Astrocyte (in vitro differentiated cells and primary cell): ENCODE measurements at places on chromosomes 1 and 21.

- no peak for DNase-seq
Measured at GRCh38 chr1:73778471-73778870, 419.5 kb downstream of the LRRIQ3 start.

DNA sequence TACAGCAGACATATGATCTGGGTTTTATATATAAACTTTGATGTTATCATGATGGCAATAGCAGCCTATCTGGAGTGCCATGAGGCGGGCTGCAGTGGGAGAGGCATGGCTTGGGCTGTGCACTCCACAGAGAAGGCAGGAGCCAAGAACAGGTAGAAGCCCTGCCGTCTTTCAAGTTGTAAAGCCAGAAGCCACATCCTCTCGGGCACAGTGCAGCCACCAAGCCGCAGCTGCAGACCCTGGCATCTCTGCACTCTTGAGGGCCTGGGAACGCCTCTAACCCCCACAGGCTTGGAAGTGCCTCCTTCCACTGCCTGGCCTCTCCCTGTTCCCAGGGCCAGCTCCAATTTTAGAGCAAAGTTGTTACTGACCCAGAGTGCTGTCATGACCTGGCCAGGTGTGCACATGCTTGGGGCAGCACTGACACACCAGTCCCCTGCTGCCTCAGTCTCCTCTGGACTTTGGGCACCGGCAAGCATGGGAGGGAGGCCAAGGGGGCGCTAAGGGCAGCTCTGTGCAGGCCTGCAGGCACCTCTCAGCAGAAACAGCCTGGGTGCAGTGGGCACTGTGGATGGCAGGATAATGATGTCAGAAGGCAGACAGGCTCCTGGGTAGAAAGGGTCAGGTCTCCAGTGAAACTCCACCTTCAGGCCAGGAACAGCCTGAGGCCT, 1619.8 kb upstream of the PRMT6 start:
- DNase-seq, result no peak

DNA sequence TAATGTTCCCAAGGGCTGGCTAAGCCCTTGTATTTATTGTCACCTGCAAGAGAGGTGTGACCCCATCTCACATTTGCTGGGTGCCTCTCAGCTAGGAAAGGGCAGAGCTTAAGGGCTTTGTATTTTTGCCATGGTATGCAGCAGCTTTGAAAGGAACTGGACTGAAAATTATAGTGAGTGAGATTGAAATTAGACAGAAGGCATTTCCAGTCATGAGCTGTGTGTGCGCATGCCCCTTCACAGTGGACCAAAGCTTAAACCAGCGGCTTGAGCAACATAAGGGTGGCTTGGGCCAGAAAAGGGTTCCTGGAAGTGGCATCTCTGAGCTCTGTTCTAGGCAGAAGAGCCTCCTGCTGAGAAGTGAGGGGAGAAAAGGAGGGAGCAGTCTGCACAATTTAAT, 19.8 kb downstream of the MYOG start:
- DNase-seq, result no peak

DNA sequence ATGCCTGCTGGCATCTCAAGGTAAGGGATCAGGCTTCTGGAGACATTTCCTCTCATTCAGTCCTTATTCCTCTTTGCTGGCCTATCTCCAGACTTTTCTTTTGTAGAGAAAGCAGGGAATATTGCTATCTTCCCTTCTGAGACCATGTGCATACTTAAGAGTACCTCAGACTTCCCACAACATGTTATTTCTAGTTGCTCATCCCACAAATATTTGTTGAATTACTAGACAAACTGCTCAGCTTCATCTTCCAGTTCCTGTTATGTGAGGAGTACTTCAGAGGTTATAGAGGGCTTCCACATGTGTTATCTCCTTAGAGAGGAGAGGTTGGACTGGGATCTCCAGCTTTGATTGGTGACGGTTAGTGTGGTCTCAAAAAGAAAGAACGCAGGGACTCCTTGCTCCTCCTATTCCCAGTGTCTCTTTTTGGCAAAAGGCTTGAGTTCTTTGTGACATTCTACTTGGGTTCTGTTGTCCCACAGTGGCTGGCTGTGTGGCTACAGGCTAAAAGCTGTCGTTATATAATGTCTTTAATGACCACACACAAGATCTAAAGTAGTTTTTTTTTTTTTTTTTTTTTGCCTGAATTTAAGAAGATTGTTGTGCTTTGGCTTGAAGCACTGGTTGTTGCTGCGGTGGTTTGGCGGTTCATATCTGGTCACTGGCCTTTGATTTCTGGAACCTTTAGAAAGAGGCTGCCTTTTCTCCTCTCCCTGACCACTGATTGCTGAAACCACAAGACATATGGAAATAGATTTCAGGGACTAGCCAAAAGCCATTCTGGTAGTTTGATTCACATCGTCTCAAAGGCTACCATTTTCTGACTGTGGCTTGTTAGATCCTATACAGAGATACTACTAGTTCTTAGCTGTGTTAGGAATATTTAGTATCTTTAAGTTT, 78.7 kb downstream of the FGGY start:
- DNase-seq, result peak; percentile 100

- DNase-seq, result no peak
Measured at GRCh38 chr21:33025489-33026442, at the start of gene OLIG2. Gene OLIG2, plus strand, starts transcription at chr21:33025935. Its CDS starts 928 bp downstream, at chr21:33026863.

DNA sequence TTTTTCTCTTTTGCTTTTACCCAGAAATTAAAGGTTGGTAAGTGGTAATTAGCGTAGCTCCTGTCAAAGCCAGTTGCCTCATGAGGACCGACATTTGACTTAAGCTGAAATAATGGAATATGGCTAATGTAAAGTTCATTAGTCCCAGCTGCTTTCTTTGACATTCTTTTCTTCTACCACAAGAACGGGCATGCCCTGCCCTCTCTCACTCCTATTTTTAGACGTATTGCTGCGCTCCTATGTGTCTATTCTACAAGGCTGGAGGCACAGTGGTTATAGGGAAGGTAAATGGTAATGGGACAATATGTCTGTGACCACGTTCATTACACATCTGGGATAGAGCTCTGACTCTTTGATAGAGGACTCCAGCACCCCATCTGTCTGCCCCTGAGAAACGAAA, 6.8 kb downstream of the CORT start:
- DNase-seq, result no peak

DNA sequence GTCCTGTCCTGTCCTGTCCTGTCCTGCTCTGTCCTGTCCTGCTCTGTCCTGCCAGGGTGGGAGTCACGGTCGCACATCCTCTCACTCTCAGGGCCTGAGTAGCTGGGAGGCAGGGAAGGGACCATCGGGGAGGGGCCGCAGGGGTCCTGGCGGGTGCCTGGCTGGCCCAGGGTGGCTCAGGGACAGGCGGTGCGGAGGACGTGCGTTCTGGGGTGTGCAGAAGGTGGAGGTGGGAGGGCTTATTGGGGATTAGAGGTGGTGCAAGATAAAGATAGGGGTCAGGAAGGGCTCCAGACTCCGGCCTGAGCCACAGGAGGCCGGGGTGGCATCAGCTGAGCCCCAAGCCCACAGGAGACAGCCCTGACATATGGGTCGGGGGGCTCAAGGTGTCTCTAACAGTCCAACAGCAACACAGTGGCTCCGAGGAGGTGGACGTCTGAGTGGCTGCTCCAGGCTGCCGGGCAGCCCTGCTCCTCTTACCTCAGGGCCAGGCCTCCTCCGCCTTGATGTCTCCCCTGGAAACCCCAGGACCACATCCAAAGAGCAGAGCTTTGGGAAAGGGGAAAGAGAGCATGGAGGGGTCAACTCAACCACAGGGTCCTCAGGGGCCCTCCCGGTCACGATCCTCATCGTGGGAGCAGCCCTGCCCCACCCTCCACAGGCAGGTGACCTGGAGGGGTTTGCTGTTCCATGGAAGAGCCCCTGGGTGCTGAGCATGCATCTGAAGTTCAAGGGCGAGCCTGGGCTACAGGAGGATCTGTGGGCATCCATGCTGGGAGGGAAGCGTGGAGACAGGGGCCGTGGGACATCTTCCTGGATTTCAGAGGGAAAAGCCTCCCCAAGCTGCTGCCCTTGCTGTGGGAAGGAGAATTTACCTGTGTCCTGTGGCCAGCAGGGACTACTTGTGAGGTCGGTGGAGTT, 39.6 kb upstream of the ADARB1 start:
- DNase-seq, result no peak

DNA sequence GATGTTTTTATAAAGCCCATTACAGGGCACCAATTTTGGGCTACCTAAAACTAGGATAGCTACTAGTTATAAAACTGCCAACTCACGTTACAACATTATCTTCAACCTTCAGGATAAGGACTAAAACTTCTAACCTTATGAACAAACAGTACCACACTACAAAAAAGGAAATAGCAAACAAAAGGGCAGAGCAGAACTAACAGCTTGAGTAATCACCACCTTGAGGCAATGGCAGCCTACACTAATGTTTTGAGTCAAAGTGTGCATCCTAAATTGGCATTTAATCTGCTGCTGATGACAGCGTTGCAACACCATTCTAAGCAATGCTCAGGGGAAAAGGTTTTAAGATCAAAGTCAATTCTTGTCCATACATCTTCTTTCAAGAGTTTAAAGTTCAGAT, 27.2 kb downstream of the PTP4A2 start:
- DNase-seq, result no peak

- peak; percentile 68 for DNase-seq
Measured at GRCh38 chr1:56798053-56798471, 21.1 kb downstream of the FYB2 start.

DNA sequence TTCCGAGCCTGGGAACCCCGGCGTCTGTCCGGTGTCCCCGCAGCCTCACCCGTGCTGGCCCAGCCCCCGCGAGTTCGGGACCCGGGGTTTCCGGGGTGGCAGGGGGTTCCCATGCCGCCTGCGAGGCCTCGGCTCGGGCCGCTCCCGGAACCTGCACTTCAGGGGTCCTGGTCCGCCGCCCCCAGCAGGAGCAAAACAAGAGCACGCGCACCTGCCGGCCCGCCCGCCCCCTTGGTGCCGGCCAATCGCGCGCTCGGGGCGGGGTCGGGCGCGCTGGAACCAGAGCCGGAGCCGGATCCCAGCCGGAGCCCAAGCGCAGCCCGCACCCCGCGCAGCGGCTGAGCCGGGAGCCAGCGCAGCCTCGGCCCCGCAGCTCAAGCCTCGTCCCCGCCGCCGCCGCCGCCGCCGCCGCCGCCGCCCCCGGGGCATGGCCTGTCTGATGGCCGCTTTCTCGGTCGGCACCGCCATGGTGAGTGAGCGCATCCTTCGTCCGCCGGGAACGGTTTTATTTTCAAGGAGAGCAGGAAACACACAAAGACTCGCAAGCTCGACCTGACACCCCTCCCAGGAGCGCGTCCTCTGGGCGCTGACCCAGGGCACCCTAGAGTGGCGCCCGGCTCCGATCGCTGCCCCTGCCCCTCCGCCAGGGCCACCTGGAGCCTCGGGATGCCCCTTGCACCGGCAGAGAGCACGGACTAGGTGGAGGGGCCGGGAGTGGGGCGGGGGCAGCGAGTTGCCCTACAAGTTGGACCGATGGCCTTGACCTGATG, at the start of gene ABCG1:
TSS of gene ABCG1 (plus strand) at position 305 of the 770 bp plus-strand sequence. CDS start at position 428, 123 bp downstream.
- DNase-seq, result no peak

GRCh38 chr1:32972814-32973428, 8.3 kb upstream of the RNF19B start:
- DNase-seq, result peak; percentile 52

DNA sequence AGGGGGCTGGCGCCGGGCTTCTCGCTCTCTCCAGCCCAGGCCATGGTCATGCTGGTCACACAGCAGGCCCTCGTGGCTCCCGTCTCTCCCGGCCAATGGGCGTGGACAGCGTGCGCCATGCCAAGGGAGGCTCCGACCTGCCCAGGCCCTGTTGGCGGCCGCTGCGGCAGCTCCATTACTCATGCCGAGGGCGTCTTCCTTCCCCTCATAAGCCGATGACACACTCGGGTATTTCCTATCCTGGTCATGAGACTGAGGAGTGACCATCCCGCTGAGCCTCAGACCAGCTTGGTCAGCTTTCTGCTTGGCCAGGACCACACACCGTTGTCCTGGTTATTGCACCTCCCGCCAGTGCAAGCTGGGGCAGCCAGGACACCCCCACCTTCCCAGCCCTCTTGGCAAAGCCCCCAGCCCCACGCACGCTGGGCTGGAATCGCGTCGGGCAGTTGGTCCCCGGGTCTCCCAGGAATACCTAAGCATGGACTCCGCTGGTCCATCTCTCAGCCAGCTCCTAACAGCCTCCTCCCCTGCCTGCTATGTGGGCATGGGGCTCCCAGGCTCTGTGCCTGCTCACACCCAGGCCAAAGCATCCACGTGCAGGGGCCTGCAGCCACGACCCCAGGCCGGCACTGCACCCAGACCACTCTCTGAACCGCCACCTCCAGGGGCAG, 49.8 kb downstream of the ARHGEF16 start:
- peak; percentile 89 for DNase-seq

DNA sequence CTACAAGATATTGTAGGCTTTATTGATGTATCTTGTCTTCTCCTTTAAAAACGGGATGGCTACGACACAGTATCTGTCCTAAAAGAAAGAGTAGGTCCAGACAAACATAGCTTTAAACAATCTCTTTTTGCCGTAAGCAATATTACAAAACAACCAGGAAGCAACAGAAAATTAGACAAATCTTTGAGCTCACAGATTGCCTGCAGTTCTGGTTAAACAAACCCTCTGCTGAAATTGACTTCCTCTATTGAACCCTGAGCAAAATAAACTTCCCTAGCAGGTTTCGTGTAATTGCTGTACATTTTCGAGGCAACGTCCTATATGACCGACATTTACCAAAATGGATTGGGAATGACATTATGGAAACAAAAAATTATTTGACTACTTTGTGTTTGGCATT, 50.6 kb downstream of the CHML start:
- no peak for DNase-seq

DNA sequence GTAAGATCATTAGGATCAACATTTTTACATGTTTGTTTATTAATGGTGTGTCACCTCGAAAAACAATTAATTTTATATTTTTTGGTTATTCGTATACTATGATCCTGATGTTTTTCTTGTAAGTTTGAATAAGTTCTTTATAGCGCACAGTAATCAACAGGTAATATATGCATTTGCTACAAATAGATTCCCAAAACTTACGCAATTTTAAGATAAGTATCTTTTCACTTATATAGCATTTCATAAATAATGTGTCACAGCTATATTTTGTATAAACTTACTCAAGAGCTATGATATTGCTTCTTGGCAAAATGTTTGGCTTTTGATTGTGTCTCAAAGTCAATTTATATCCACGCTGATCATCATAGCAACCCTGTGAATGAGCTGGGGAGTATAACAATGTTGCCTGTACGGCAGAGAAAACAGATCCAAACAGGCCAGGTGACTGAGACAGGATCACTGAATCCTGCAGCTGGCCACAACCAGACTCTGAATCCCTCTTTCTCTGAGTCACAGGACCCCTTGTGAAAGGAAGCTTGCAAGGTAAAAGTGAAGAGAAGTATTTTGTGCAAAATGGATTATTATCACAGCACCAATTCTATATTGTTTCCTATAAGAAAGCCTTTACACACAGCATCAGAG, 48.6 kb downstream of the GNG12 start:
- DNase-seq, result no peak

DNA sequence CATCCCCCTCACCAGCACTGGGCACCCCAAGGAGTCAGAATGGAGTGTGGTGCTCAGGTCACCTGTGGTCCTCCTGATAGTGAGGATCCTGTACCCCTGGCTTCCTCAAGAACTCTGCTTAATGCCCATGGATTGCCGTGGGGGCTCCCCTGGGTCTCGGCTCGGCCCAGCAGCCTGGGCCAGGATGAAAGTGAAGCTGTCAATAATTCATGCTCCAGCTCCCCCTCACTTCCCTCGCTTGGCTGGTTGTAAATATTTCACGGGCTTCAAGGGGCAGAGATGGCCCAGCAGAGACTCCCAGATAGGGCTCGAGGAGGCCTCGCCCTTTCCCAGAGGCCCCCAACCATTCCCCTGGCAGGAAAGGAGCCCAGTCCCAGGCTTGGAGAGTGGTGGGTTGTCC, 42.6 kb upstream of the KCNA10 start:
- DNase-seq, result no peak

GRCh38 chr1:76140227-76140626, 65.7 kb downstream of the ST6GALNAC3 start:
- no peak for DNase-seq
